ENCODE measurements at places on chromosomes 16 and 17.
A peak's percentile ranks its signal among the peaks of the same experiment; 100 is the strongest.

DNA sequence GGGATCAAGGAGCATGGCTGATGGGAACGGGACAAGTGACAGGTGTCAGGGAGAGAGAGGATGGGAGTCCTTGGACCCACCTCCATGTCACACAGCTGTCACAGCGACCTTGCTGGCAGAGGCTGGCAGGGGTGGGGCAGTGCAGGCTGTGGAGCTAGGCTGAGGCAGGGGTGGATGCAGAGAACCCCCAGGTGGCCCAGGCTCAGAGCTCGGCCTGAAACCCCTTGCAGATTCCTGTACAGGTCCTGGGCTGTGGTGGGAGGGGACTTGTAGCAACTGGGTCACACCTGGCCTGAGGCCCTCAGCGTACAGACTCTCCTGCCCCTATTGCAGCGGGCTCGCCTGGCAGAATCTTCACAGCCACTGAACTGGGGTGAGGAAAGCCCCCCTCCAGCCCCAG lies 174.1 kb downstream of the NTN1 start:
- no peak for DNase-seq

- DNase-seq, result no peak
Observed at GRCh38 chr17:45656527-45657181, 127.5 kb upstream of the CRHR1 start.

DNA sequence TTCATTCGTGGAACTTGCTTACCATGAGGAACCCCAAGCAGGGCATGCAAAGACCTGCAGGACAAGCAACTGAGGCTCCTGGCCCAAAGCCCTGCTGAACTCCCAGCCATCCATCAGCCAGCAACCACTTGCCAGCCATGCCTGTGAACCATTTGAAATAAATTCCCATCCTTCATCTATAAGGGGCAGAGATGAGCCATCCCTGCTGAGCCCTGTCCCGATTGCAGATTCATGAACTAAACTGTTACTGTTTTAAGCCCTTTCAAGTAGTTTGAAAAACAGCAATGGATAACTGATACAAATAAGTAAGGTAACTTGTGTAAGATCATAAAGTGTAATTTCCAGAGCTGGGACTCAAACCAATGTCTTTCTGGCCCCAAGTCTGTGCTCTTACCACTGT lies 114.4 kb upstream of the WSCD1 start:
- no peak for DNase-seq

DNA sequence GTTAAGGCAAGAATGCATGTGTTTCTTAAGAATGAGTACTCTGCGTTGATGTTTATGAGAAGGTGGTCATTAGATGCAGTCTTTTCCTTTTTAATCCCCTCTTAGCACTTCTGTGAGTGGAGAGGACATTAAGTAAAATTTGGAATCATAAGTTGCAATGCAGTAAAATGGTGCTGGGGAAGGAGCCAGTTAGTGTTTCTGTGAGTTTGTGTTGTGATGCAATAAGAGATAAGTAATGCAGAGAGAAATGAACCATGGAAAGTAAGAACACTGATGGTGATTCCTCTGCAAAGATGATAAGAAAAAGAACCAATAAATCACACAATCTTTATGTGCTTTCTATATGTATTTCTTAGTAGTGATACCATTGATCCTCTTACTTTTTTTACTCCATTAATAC lies 20.0 kb downstream of the ABHD15 start:
- DNase-seq, result no peak

- no peak for DNase-seq
Observed at GRCh38 chr17:80892900-80893603, 98.6 kb upstream of the CHMP6 start.

GRCh38 chr16:53482123-53482522 lies 20.9 kb downstream of the AKTIP start:
- DNase-seq, result no peak

DNA sequence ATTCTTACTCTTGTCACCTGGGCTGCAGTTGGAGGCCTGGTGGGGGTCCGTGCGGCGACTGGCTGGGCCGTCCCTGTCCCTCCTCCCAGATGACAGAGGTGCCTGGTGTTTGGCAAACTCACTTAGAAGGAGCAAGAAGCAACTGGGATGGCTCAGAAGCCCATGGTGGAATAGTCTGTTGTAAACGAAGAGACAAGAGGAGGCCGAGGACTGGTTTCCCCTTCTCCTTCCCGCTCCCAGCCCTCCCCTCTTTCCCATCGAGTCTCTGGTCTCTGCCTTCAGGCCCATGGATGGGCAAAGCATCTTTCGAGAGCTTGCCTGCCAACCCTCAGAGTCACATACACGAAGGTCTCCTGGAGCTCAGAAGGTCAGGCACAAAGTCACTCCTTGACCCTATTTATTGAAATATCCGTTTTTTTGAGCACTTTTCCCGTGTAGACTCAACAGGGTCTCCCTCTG lies 364.4 kb downstream of the SEC14L1 start:
- no peak for DNase-seq

- DNase-seq, result no peak
Observed at GRCh38 chr17:9408868-9409829, 166.5 kb downstream of the STX8 start.

- peak; percentile 94 for DNase-seq
Observed at GRCh38 chr17:44326861-44327444, 2.3 kb upstream of the SLC25A39 start.

DNA sequence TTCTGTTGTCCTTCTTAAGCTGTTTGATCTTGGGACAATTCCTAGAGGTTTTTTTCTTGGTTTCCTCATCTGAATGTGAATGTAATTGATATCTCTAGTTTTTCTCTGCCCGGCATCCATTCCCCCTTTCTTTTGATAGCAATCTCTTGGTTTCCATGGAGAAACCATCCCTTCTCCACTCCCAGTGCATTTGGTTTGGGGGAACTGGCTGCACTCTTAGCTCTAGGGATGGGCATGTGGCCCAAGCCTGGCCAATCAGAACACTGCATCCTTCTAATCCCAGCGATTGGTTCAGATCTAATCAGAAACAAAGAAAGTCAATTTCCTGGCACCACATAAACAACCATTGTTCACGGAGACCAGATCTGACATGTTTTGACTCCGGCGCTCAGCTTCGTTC lies 45.1 kb downstream of the IRX3 start:
- DNase-seq, result no peak

DNA sequence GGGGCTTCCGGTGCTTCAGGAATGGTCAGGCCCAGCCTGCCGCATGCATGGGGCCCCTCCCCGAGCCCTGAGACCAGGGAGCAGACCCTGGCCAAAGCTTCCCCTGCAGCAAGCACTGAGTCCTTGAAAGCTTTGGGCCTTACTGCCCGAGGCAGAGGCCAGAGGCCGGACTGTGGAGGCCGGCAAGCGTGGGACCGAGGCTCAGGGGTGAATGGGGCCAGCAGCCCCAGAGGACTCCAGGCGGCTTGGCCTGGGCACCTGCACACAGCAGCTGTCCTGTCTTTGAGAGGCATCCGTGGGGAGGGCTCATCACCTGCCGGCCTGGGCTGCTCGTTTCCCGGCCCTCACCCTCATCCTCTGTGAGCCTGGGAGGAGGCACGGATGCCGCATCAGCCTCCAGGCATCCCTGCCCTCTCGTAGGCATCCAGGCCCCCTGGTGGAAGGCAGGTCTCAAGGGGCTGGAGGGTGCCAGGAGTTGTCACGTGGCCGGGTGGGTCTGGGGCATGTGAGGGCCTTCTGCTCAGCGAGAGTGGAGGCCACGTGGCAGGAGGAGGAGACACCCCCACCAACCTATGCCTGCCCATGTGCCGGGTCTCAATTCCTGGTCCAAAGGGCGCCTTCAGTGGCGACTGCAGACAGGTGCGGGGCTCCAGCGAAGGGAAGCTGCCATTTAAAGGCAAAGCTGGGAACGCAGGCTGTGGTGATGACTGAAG lies 31.4 kb downstream of the CACNA1H start:
- DNase-seq, result no peak

GRCh38 chr16:77916111-77916510 lies 106.2 kb upstream of the CLEC3A start:
- no peak for DNase-seq

Measured in GM10248 (cell line).